Stimulated activated CD8-positive, alpha-beta memory T cell treated with anti-CD3 and anti-CD28 coated beads, Interleukin-15, amount 100 ng/mL, for 1 hour (primary cell): ENCODE measurements at places on chromosomes 11 and 22.

DNA sequence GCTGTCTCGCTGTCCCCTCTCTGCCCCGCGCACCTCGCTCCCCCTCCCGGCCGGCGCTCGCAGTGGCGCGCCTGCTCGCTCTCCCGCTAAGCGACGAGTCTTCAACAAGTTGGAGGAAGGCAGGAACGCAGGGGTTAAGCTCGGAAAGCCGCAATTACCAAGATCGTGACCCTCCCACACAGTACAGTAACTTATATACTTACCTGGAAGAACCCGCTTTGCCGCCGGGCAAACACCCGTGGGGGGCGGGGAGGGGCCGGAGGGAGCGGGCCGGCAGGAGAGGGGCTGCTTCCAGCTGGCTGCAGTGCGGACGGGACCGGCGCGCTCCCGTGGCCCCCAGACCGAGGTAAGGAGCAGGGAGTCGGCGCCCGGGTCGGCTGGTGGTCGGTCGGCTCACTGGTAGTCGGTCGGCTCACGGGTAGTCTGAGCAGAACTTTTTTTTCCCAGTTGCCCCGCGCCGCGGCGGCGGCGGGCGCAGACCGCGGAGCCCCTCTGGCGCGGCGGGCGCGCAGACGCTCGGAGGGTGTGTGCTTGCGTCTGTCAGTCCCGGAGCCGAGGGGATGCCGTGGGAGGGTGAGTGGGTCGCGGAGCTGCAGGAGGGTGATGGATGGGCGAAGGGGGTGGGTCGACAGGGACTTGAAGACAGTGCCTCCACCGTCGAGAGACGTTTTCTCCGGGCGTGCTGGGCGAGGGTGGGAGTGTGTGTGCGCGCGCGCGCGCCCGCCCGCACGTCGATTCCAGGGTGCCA lies 101.2 kb upstream of the HSD17B12 start:
- no peak for DNase-seq

DNA sequence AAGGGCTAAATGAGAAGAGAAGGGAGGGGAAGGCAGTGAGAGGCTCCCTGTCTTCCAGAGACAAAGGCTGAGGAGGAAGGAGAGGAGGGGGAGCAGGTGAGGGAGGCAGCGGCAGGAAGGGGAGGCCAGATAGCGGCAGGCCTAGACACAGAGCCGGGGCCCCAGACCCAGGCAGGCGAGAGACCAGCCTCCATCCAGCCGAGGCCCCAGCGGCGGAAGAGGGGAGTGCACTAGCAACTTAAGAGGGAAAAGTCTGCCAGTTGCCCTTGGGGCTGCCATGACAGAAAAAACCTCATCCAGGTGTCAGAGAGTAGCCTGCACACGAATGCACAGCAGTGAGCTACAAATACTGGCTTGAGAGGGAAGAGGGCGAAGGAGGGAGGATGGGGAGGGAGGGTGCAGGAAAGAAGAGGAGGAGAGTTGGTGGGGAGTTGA lies 46.7 kb downstream of the IGLL1 start:
- no peak for DNase-seq

GRCh38 chr11:109865548-109866186 lies 227.5 kb upstream of the ZC3H12C start:
- DNase-seq = no peak

GRCh38 chr22:38674888-38675287 lies 6.9 kb upstream of the TOMM22 start:
- no peak for DNase-seq

DNA sequence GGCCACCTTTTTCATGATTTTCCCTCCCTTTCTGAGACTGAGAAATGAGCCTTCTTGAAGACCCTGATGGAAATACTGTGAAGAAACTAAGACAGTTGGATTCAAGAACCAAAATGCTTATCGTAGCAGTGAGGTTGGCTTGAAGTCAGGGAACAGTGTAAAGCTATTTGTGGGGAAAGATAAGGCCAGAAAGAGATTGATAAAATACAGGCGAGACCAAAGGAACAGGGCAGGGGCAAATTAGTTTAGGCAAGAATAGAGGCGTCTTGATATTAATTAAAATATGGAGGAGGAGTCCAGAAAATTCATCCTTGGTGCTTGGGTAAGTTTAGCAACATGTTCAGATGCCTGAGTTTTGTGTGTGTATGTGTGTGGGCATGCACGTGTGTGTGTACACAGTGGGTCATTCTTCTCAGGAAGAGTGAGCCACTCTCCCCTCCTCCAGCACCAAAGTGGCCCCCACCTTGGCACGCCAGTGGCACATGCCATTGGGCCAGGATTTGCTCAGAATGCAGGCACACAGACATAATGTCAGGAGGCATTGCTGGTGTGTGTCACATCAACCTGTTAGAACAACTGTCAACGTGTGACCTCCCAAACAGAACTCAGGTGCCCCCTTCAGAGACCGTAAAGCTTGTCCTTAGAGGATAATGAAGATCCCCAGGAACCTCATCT lies 3.9 kb upstream of the EHF start:
- no peak for DNase-seq

DNA sequence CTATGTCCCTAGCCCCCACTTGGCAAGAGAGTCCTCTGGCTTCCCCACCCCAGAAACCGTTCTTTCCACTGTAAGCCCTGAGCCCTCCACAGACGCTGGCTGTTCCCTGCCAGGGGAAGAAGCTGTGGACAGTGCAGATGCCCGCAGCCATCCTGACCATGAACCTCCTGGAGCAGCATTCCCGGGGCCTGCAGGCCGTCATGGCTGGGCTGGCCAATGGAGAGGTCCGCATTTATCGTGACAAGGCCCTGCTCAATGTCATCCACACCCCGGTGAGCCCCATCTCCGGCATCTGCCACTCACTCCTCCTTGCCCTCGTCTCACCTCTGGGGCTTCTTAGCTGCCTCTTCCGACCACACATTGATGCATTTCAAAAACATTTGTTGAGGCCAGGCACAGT lies 13.2 kb downstream of the BBS1 start:
- no peak for DNase-seq

GRCh38 chr22:43945632-43946383 lies 9.4 kb upstream of the SAMM50 start:
- DNase-seq = peak; percentile 37

DNA sequence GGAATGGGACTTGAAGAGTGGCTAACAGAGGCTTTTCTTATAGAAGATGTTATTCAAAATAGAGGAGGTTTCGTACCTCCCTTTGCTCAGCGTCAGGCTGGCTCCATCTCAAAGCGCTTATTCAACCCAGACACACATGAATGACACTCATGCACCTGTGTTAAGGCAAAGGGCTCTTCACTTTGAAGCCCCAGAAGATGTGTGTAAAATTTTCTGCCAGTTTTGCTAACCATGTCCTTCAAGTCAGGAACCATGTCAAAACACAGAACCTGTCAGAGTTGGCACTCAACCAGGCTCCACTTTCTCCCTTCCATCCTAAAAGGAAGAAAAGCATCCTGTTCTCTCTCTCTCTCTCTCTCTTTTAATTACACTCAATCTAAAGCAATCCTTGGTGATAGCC lies 352.8 kb upstream of the NARS2 start:
- DNase-seq = no peak
